ENCODE measurements at places on chromosomes 16 and 17.
A peak's percentile ranks its signal among the peaks of the same experiment; 100 is the strongest.

DNA sequence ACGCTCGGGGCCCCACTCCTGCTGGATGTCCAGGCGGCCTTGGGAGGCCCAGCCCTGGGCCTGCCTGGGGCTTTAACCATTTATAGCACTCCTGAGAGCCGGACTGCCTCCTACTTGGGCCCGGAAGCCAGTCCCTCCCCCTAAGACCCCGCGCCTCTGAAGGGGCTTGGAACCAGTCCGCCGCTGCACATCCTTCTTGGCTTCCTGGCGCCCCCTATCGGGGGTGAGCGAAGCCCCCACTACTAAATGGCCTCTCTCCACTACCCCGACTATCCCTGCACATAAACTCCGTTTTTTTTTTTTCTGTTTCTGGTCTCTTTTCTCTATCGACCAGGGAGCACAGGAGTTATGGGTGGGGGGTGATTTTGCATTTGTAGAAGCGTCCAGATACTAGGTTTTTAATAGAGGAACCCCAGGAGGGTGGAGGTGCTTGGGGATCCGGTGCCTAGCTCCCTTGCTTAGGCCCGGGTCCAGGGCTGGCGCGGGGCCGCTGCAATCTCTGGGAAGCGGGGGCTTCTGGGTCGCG is 633 bp upstream of the NOL3 start:
- no peak for DNase-seq

GRCh38 chr17:32584792-32585191 is 98.0 kb downstream of the CDK5R1 start:
- DNase-seq = no peak

DNA sequence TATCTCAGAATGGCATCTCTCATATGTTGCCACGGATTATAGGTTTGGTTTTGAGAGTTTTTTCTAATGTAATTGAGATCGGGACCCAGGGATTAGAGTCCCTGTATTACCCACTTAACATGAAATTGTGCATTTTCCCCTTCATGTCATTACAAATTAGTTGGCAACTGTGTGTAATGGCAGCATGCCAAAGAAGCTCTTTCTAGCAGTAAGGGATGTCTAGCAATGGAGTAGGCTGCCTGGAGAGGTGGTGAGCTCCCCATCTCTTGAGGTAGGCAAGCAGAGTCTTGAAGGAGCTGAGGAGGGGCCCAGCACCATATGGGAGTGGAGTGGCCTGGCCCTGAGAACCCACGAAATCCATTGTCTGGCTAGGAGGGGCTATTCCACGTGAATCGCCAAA is 10.0 kb upstream of the KATNB1 start:
- no peak for DNase-seq

DNA sequence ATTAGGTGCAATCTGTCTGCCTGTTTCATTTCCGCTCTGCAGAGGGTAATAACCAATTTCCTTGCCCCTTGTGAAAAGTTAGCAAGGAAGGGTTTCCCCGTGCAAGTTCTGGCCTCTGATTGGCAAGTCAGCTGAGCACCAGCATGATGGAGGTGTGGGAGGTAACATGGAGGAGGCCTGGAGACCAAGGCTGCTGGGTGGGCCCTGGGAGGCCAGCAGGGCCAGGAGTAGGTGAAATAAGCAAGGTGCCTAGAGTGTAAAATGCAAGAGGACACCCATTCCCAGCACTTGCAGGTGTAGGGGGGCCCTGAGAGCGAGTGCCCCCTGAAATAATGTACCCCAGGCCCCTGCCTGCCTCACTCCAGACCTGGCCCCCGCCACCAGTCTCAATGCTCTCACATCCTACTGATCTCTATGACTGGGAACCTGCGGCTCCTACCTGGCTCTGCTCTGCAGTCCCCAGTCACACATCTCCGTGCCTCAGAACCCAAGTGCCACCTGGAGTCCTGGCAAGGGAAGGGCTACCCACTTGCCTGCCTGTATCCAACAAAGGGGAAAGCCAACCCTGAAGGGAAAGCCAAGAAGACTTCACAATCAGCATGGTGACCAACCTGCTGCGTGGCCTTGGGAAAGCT is 116.2 kb downstream of the C16orf78 start:
- DNase-seq = no peak

GRCh38 chr17:37742116-37742761 is 2.6 kb downstream of the HNF1B start:
- no peak for DNase-seq

DNA sequence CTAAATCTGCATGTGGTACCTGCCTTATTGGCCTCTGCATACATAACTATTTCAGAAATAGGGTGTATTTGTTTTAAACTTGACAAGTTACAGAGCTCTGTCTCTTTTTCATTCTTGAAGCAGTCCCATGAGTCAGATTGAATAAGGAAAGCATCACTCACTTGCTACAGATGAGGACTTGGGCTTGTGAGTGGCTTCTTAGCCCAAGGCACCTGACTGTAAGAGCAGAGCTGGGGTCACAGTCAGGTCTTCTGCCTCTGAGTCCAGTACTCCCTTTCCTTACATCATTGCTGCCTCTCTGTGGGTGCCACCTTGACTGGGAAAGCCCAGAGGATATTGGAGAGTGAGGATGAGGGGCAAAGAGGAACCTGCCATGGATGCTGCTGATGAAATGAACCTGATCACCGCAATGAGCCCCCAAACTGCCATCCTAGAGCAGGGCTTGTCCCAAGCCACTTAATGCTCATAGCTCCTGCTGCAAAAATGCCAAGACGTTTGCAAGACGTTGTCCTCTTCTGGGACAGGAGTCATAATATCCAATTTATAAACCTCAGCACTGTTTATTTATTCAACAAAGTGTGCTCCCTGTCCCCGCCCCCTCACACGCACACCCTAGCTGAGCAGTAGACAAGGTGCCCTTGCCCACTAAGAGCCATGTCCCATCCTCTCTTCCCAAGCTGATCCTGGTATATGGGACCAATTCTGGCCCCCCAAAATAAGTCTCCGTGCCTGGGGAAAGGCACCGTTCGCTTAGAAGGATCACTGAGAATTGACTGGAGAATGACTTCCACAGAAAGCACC is 74.1 kb downstream of the CCDC182 start:
- peak; percentile 9 for DNase-seq

Measured in amniotic epithelial cell (primary cell).